H7 (cell line): ENCODE measurements at places on chromosomes 7 and 10.

- no peak for DNase-seq
These were observed 13.3 kb upstream of the FGFR2 start for GRCh38 chr10:121611393-121612159.

DNA sequence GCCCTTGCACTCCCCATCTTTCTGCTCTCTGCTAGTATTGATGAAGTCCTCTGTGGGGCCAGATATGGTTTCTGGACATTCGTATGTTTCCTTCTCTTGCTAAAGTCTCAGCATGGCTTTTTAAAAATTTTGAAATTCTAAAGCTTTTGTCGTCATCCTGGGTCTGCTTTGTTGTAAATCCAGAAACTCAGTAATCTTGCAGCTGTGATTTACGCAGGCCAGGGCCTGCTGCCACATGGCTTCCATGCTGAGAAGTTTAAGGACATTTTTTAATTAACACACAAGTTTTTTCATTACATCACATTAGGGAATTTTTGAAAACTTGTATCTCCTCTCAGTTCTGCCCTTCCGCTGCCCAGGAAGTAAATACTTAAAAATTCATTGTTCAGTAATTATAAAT, 686.1 kb upstream of the IGFBP3 start:
- no peak for DNase-seq

DNA sequence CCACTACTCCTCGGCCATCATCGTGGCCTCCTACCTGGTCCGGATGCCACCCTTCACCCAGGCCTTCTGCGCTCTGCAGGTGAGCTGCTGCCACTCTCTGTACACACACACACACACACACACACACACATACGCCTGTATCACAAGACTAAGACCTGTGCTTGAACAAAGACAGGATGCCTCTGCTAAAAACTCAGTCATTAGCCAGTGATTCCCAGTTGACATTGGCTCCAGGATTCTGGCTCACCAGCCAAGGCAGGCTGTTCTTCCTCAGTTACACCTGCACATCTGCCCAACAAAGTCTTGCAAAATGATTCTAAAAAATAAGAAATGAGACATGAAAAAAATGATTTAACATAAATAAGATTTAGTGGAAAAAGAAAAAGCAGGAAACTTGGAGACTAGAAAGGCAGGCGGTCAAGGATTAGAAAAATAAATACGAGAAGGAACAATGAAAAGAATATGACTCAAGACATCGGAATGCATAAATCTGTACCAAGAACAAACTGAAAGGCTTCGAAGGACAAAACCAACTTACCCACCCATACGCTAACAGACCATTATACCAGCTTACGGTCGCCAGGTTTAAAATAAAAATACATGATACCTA, 7.4 kb upstream of the LRRC18 start:
- no peak for DNase-seq

GRCh38 chr10:72132854-72133253, 44.5 kb upstream of the SPOCK2 start:
- no peak for DNase-seq

GRCh38 chr7:5550385-5550784, 126.8 kb upstream of the TNRC18 start:
- peak; percentile 31 for DNase-seq

DNA sequence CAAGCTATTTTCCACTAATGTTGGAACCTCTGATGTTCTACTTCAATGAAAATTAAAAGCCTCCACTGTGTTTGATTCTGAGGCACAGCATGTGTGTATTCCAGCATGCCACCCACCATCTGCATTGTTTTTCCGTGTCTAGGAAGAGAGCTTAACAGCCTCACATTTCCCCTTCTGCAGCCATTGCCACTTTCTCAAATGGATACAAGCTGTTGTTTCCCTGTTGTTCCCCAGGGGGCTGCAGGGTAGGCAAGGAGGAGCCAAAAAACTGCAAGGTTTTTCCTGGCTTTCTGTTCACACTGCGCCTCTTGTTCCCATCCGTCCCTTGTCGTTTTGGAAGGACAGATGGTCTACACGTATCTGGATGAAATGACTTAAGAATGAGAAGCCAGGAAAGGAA, 72.3 kb upstream of the DNAJB12 start:
- peak; percentile 54 for DNase-seq

GRCh38 chr7:110881721-110882120, 209.2 kb upstream of the LRRN3 start:
- DNase-seq = no peak

- DNase-seq = peak; percentile 92
These were observed 992 bp upstream of the IGF2BP3 start for GRCh38 chr7:23471106-23471859.

DNA sequence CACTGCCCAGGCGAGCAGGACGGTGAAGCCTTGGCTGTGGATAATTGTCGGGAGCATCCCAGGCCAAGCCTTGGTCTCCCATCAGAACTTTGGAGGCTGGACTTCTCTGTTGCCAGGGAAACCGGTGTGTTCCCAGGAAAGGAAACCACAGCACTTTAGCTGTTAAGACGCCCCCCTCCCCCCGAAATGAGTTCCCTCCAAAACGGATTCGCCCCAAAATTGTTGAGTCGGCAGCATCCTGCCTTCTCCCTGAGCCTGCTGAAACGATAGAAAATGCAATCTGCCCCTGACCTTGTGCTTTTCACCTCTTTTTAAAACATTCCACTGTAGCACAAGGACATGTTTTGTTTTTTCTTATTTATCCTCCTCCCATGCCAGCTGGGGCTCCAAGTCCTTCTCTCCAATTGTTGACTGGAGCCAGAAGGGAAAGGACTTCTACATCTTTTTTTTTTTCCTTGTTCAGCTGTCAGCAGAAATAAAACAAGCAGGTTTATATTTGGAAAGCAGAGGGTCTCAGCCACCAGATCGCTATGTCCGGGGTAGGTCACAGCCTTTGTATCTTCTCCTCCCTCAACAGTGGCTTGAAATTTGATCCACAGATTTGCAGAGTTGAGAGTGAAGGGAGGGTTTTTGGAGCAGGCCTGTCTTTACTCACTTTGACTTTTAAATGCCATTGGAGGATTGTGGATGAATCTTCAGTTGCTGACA, 116.5 kb downstream of the ZMIZ1 start:
- no peak for DNase-seq

GRCh38 chr7:22541789-22542188, 41.8 kb upstream of the STEAP1B start:
- no peak for DNase-seq

- no peak for DNase-seq
These were observed 80.7 kb downstream of the MAD1L1 start for GRCh38 chr7:2151801-2152612.

- no peak for DNase-seq
These were observed 82.9 kb downstream of the KIAA1549 start for GRCh38 chr7:138898255-138898654.

DNA sequence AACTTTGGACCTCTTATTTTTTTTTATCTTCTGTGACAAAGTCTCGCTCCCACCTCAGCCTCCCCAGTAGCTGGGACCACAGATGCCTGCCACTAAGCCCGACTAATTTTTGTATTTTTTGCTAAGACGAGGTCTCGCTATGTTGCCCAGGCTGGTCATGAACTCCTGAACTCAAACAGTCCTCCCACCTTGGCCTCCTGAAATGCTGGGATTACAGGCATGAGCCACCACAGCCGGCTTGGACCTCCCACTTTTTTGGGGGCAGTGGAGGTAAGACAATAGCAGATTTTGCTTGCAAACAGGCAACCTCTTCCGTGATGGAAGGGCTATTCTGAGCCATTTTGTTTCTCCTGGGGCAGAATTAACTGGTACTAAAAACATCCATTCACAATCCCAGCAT, 1.2 kb upstream of the TRRAP start:
- no peak for DNase-seq

GRCh38 chr10:42984035-42984610, 92.7 kb upstream of the RET start:
- no peak for DNase-seq

- no peak for DNase-seq
These were observed 103.8 kb downstream of the HTR5A start for GRCh38 chr7:155173905-155174304.

GRCh38 chr7:31646942-31647341, 40.1 kb upstream of the PPP1R17 start:
- DNase-seq = no peak

DNA sequence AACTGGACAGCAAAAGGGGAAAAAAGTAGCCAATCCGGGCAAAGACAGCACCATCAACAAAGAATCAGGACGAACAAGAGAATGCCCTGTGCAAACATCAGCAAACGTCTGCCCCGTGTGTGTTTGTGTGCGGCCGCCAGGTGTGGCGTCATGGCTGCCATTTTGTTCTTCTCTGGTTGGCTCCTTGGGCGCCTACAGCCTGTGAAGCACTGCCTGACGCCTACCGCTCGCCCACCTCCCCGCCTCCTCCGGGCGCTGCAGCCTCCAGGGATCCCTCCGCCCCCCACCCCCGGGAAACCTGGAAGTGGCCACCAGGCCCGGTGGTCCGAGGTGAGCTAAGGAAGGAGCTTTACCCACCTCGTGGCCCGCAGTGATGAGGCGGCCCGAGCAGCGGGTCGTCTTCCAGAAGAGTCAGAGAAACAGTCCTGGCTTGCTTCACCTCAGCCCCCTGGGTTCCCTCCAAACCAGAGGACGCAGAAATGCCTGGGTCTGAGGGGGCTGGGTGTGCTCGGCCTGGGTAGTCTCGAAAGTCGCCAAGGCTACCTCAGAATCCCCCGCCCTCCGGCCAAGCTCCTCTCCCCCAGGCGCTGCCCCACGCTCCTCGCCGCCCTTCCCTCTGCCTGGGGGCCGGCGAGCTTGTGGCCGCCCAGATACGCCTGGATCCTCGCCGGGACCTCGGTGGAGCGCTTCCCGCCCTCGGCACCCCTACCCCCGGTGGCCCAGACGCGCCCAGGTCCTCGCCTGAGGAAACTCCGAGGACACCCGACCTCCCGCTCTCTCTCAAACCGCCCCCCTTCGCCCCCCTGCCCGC, 61.8 kb upstream of the IL6 start:
- peak; percentile 39 for DNase-seq

DNA sequence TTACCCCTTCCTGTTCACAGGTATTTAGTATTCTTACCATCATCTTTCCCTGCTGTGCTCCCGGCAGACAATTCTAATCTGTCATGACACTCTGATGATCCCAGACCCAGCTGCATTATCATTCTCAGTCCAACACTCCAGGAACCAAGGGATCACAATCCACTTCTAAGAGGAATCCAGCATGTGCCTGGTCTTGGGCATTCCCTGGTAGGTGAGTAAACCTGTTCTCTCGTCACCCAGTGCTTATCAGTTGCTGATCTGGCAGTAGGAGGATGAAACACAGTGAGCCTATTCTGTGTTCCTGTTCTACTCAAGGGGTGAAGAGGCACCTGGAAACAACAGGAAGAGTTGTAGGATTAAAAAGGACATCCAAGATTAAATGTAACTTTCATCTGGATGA, 1.3 kb upstream of the DMBT1 start:
- DNase-seq = no peak

- DNase-seq = no peak
These were observed 76.4 kb downstream of the MAP3K8 start for GRCh38 chr10:30510184-30510931.

DNA sequence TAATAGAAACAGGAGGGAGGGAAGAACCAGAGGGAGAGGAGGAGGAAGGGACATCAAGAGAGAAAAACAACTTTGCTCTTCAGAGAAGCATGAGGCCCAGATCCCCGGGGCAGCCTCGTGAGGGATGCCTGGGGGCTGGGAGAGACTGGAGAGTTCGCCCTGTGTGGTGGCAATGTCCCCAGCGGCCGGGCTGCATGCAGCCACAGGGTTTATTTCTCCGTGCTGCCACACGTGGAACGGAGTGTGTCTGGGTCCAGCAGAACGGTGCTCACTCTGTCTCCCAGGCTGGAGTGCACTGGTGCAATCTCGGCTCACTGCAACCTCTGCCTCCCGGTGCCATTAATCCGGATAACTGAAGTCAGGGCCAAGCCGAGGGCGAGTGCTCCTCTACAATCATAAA, 257.7 kb downstream of the ACTR3B start:
- DNase-seq = peak; percentile 54

GRCh38 chr7:1939434-1940401, 269.6 kb downstream of the ELFN1 start:
- no peak for DNase-seq
